ENCODE measurements at places on chromosomes 7 and 10.

- no peak for DNase-seq
These were observed 45.7 kb upstream of the RASGEF1A start for GRCh38 chr10:43312612-43313011.

DNA sequence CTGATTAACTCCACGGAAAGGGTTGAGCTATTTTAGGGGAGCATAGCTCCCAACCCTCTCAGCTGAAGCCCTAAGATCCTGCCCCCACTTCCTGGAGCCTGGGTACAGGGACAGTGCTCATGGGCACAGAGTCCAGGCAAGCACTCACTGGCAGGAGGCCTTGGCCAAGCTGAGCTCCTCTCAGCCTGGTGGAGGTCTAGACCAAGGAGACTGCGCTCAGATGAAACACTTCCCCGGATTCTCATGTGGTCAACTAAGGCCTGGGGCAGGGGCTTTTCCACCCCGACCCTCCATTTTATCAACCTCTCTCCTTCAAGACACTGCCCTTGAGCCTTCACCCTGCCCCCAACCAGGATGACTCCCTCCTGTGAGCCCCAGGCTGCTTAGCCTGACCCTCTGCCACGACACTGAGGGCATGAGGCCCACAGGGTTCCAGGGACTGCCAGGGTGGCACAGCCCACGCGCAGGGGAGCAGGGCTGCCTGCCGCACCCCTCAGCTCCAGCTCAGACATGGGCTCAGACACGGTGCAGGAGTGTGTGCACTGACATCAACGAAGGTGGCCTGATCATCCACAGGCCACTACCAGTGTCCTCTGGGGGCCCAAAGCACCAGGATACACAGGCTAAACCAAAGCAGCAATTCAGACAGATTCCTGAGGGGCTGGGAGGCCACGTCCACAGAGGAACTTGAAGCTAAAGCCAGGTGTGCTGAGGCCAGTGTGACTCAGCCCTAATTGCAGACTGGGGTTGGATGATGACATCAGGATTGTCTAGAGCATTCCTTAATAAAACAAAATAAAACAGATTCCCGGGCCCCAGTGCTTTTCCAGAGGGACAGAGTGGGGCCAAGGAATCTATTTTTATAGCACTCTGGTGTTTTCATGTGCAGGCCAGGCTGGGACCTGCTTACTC lies 18.8 kb downstream of the CHAT start:
- no peak for DNase-seq

DNA sequence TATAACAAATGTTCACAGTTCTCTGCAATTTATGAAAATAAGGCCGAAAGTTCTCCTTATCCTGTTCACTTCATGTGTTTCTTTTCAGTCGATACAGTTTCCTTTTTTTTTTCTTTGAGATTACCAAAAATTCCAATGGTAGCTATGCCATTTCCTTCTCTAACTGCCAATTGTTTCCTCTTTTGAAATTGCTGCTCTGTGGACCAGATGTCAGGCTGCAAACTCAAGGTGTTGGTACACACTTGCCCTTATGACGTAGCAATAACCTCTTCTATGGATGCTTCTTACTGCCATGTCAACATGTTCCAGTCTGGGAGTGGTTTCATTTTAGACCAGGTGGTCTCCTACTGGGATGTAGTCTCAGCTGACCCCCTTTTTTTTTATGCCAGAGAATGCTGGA lies 52.9 kb downstream of the CASD1 start:
- no peak for DNase-seq

GRCh38 chr10:62121187-62121530 lies 147.5 kb downstream of the RTKN2 start:
- DNase-seq, result no peak

- no peak for DNase-seq
These were observed 228.5 kb upstream of the COBL start for GRCh38 chr7:51545131-51545530.

- DNase-seq, result peak; percentile 34
These were observed 683 bp upstream of the ENTPD7 start for GRCh38 chr10:99658622-99659030.

GRCh38 chr10:70060389-70060788 lies 7.7 kb downstream of the MACROH2A2 start:
- no peak for DNase-seq

- no peak for DNase-seq
These were observed 45.9 kb upstream of the TOMM7 start for GRCh38 chr7:22868509-22868908.

DNA sequence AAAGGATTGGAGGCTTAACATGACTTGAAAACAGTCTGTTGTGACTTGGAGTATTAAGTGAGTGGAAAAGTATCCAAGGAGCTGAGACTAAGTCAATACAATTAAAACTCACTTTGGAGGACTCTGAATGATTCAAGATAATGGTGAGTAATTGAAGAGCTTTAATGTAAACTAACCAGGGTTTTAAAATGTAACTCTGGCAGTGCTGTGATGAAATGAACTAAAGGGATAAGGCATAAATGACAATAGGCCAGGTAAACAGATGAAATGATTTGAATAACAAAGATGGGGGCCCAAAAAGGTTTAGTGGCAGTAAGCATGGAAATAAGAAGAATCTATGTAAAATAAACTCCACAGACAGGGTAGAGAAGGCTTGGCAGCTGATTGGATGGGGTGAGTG lies 316.5 kb upstream of the CACNA2D1 start:
- DNase-seq, result no peak

GRCh38 chr10:57018452-57018851 lies 657.4 kb upstream of the ZWINT start:
- DNase-seq, result no peak

DNA sequence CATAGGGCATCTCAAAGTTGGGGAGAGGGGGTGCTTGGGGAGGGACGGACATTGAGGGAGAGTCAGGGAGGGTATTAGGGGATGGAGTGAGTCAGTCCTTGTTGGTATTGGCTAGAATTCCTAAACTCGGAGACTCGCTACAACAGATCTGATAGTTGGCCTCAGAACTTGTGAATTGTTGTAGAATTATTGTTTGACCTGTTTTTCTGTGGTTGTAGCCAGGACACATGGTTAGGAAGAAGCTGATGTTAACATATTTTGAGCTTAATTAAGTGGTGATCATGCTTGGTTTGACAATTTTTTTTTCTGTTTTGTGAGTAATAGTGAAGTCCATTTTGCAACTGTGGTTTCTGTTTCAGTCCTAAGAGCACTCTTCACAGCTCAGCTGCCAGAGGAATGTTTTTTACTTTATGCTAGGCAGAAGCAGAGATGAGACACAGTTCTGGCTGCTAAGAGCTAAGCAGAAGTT lies 1190.3 kb upstream of the C7orf33 start:
- no peak for DNase-seq

DNA sequence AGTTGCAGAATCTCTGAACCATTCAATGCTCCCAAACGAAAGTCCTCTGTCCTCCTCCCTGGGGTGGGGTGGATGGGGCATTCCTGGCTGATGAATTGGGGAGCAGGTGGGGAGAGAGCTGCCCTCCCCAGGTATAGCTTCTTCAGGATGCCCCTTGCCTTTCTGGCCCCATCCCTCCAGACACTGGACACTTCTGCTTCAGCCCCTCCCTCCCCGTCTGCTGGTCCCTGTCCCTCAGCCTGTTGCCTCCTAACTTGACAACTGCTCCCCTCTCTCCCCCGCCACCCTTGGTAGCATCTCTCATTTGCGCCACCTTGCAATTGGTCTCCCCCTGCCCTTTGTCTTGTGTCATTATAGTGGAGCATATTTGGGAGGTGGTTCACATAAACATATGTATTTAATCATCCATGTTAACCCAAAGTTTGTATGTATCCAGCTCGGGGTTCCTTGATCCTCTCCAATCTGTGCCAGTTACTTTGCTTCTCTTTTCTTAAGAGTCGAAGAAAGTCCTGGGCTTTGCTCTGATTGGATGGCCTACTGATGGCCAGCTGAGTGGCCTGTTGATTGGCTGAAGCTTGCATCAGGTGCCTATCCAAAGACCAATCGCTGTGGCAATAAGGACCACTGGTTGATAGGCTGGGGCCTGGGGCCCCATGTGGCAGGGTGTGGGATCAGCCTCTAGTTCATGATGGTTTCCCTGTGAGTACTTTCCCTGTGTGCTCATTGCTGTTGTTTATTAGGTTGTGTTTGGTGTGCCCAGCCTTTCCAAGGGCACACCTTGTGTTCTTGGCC lies 4.0 kb upstream of the GCK start:
- no peak for DNase-seq

DNA sequence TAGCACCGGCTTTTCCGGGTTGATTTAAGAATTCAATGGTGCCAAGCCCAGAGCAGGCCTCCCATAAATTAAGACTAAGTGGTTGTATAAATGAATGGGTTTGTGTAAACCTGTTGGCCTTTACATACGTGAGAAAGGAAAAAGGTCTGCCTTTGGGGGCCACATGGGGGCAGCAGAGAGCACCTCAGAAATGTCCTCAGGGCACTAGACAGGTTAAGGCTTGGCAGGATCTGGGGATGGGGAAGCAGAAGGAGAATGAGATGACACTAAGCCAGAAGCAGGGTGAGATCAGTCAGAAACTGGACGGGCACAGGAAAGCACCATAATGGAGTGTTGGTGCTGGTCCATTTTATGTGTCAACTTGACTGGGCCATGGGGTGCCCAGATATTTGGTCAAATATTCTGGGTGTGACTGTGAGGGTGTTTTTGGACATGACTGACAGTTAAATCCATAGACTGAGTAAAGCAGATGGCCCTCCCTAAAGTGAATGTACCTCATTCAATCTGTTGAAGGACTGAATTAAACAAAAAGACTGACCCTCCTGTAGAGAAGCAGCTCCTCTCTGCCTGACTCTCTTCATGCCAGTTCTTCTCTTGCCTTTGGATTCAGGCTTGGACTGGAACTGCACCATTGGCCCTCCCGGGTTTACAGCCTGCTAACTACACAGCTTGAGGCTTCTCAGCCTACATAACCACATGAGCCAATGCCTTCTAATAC lies 58.9 kb downstream of the FRMPD2 start:
- no peak for DNase-seq

DNA sequence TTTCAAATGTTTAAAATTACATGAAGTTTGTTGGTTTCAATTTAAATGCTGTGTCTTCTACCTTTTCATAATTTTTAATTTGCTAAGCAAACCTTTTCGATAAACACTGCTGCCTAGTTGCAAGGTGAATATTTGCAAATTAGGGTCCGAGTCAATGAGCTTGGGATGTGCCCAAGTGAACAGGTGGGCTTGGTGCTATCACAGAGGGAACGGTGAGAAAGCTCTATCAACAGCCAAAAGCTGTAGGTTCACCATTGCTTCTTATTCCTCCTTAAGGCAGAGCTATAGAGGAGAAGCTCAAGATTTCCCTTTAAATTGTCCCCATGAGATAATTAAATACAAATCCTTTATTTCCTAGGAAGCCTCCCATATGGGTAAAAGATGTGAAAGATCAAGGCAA lies 245.3 kb upstream of the CELF2 start:
- no peak for DNase-seq

DNA sequence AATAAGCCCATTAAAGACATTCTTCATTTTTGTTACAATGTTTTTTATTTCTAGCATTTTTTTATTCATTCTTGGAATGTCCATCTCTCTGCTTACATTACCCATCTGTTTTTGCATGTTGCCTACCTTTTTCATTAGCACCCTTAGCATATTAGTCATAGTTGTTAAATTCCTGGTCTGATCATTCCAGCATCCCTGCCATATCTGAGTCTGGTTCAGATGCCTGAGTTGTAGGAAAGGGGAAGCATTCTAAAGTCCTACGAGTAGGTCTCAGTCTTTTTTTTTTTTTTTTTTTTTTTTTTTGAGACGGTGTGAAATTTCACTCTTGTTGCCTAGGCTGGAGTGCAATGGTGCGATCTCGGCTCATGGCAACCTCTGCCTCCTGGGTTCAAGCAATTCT lies 19.7 kb upstream of the NRF1 start:
- no peak for DNase-seq

- DNase-seq, result no peak
These were observed 14.1 kb upstream of the WDR86 start for GRCh38 chr7:151423936-151424335.

DNA sequence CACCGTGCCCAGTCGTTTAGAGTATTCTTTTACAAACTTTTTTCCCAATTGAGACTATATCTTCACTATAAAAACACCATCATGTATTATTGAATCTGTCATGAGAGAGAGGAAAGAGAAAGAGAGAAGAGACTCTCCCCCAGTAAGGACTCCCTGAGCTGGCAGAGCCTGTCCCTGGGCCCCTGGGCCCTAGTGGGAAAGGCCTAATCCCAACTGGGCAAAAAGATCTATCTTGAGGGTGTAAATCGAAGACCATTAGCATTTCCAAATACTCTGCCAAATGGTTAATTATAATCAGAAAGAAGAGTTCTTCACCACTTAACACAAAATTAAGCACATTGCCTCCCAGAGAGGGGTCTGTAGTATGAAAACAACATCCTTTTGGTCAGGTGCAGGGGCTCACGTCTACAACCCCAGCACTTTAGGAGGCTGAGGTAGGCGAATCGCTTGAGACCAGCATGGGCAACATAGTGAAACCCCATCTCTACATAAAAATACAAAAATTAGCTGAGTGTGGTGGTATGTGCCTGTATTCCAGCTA lies 108.2 kb downstream of the SKIDA1 start:
- DNase-seq, result no peak

DNA sequence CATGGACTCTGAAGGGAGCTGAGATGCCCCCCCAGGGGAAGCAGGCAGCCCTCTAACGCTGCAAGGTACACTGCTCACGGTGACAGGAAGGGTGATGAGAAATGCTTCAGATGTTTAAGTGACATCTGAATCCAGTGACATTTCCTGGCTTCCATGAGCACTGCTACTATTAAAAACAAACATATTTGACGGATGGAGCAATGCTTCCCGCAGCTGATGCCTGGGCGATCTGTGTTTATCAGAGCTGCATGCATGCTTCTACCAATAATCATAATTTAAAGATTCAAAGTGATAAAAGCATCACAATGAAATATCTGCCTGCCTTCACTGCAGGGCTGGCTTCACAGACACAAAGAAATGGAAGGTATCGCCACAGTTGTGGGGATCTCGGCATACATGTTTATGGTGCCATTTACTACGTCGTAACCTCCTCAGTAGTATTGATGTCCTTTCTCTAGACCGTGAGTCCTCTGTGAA lies 66.1 kb upstream of the AOAH start:
- no peak for DNase-seq

DNA sequence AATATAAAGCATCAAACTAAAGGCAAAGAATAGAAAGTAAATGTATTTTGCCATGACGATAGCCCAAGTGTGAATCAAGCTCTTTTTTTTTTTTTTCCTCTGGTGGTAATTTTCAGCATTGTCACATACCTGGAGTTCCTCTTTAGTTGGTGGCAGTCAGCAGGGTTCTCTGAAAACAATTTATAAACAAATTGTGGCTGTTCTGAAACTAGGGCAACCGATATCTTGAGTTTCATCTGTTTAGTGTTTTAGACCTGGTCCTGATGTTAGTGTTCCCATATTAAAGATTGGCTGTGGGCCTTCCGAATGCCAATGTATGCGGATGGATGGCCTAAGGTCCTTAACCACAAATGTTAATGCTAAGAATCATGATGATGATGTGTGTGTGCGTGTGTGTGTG lies 713.1 kb downstream of the GATA3 start:
- no peak for DNase-seq

DNA sequence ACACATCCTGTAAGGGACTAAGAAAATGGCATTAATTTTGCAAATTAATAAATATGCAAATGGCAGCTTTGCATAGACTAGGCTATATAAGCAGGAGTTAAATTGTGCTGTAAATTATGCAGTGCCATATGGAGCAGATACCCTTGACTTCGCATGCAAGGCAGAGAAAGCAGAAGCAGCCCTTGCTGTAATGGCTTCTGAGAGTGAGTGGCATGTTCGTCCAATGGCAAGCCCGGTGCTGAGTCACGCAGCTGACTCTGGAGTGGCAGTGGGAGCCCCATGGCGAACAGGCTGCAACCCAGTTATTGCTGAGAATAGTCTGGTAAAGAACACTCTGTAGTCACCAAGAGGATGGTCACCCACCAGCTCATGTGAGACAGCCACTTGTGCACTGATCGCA lies 1186.5 kb downstream of the TYW1 start:
- no peak for DNase-seq
